ENCODE measurements at places on chromosomes 16 and 17.

DNA sequence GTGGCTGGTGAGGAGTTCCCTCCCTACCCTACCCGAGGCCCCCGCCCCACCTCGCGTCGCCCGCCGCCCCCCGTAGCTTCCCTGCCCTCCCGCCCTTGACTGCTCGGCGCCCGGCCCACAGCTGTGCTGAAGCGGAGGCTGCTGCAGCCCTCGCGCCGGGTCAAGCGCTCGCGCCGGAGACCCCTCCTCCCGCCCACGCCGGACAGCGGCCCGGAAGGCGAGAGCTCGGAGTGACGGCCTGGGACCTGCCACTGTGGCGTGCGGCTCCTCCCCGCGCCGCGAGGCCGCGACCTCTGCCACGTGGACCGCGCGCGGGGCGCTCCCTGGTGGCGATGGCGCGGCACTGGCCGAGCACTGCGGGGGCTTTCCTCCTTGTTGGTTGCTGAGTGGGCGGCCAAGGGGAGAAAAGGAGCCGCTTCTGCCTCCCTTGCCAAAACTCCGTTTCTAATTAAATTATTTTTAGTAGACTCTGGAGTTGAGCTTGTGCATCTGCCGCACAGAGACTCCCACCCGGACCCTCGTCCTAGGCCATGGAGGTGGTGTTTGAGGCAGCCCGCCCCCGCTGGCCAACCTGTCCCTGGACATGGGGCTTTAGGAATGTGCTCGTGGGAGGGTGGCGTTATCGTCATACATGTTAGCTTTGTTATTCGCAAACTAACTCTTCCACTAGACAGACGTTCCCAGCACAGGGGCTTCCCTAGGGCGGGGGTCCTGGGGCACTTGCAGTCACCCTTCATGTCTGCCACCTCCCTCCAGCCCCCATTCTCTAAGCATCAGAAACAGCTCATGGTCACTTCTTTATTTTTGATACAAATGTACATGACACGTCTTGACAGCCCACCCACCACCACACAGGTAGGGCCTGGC is 4.4 kb downstream of the TP53I13 start:
- DNase-seq: no peak

GRCh38 chr16:15054357-15055140 is 1.3 kb downstream of the NTAN1 start:
- no peak for DNase-seq

DNA sequence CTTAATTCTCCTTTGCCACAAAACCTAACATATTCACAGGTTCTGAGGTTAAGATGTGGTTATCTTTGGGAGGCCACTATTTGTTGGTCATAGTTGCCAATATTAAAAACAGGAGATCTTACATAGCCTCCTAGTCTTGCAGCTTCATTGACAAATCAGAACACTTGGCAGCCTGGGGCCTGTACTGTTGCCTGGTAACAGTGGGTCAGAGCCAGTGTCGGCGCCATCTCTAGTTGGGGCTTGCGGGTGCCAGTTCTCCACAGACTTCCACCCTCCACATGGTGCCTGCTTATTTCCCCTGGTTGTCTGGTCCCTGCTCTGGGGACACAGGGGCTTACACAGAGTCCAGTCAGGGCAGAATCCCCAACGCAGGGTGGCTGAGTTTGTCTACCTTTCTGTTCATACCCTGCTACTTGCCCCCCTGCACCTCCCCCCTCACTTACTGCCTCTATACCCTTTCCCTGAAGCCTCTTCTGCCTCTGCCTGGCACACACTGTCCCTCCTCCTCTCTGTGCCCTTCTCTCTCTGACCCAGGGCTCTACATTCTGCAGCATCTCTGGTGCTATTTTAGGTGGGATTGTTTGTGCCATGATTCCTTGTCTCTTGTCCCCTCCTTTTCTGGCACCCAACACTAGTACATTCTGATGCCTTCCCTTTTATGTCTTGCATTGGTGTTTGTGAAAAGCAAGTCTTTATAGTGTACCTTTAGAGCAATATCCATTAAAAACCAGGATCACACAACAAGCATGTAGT is 13.4 kb downstream of the EPN2 start:
- no peak for DNase-seq

DNA sequence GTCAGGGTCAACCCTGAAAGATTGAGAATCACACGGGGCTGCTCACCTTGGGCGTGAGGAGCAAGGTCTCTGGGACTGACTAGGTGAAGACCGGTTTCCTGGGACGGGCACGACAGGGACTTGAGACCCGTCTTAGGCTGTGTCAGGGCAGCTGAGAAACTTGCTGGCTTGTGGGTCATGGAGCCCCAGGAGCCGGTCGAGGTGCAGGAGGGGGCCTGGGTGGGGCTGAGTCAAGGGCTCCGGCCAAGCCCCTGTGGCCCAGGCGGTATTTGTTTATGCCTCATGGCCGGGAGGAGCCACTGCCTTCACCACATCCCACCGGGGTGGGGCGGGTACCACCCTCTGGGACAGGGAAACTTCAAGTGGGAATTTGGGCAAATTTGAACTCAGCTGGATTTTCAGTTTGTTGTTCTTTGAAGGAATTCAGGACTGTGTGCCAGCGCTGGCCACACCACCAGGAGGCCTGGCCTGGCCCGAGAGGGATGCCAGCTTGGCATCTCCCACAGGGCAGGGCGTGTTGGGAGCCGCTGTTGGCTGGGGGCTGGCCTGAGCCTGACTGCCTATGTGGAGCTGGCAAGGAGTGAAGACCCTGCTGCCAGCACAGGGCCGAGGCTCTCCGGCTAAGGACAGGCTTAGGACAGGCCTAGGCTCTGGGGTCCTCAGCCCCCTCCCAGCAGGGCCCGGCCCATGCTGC is 116.1 kb downstream of the METRNL start:
- DNase-seq: no peak

DNA sequence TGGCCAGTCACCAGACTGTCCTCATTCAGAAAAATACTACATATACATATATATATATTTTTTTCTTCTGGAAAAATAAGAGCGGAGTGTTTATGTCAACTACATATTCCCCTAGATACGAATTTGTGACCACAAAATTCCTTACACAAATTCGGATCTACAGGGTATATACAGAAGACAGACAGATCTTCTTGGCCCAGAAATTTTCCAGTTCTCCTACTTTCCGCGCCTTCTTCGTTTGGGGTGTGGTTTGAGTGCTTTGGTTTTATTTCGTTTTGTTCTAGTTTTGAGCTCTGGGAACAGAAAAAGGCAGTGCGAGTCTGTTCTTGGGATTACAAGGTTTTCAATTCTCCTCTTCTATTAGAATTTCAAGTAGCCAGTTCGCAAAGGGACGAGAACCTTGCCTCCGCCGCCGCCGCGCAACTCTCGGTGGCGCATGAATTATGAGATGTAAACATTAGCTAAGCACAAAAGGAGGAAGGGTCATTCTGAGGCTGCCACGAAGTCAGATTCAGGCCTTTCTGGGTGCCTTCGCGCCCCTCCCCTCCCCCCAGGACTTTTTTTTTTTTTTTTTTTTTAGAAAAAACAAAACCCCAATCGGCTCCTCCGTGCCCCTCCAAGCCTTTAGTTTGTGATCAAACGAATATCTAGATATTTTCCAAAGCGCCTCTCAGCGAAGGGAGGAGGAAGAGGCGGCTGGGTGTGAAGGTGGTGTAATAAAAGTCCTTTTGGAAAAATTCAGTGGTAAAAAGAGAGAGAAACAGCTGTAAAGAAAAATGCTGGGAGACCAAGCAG is 1.8 kb upstream of the HOXB4 start:
- DNase-seq: no peak

GRCh38 chr17:54745862-54746261 is 154.8 kb upstream of the TOM1L1 start:
- no peak for DNase-seq

- no peak for DNase-seq
Observed at GRCh38 chr17:40932608-40933007, 4.8 kb downstream of the KRT23 start.

Measured in mesendoderm (in vitro differentiated cells).